ENCODE measurements at places on chromosomes 2 and 18. TPM values are rescaled to one million over a fixed set of nuclear protein-coding genes. Genes with fewer than 3 reads are reported as not detected.

The GCKR gene
- not detected for total RNA-seq

DNA sequence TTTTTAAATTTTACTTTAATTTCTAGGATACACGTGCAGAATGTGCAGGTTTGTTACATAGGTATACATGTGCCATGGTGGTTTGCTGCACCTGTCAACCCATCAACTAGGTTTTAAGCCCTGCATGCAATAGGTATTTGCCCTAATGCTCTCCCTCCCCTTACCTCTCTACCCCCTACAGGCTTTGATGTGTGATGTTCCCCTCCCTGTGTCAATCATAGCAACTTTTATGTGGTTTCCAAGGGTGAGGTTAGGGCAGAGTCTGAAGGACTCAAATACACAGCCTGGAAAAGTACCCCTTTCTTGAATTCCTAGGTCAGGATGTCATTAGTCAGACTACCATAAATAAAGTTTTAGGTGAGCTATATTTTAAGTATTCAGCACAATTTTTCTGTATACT, 31.1 kb upstream of the MYT1L start:
- DNase-seq = no peak
- H3K4me1 ChIP-seq = no peaks in the 10 kb centered on the region
- no peaks in the 10 kb centered on the region for H3K27me3 ChIP-seq
- no peak overlapping the region for H3K4me3 ChIP-seq
- no peaks in the 10 kb centered on the region for H3K36me3 ChIP-seq
- H3K27ac ChIP-seq = no peak overlapping the region

- no peak for DNase-seq
- no peak overlapping the region for H3K27ac ChIP-seq
- H3K36me3 ChIP-seq = peaks cover 4% of the 10 kb centered on the region
These were observed 84.8 kb downstream of the OSBPL6 start for GRCh38 chr2:178279142-178279541.

- DNase-seq = no peak
- H3K27ac ChIP-seq = no peak overlapping the region
- H3K27me3 ChIP-seq = no peaks in the 10 kb centered on the region
- H3K4me1 ChIP-seq = peaks cover 35% of the 10 kb centered on the region
- H3K4me3 ChIP-seq = no peak overlapping the region
These were observed 135.2 kb upstream of the RBMS1 start for GRCh38 chr2:160628811-160629210.

- DNase-seq = no peak
- peaks cover 23% of the 10 kb centered on the region for H3K36me3 ChIP-seq
- H3K4me1 ChIP-seq = peaks cover 8% of the 10 kb centered on the region
- no peak overlapping the region for H3K27ac ChIP-seq
These were observed 214.6 kb downstream of the SETBP1 start for GRCh38 chr18:44895176-44895798.

DNA sequence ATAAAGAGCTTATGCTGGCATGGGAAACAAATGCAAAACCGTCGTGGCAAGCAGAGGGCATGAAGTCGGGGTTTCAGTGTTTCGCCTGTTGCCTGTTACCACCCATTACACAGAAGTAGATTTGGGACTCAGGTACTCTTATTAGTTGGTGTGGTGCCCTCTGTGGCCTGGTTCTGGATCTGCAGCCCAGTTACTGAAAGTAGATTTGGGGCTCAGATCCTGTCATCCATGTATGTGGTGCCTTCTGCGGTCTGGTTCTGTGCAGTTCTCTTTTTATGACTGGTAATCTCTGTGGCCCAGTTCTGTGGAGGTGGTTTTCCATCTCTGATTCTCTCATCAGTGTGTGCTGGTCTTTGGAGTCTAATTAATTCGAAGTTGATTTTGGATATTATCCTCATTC, 45.2 kb downstream of the ADNP2 start:
- no peaks in the 10 kb centered on the region for H3K27me3 ChIP-seq
- no peak overlapping the region for H3K4me3 ChIP-seq
- H3K27ac ChIP-seq = no peak overlapping the region
- H3K36me3 ChIP-seq = peaks cover 4% of the 10 kb centered on the region

Data from mesothelial cell of epicardium (in vitro differentiated cells).